NCI-H1417 treated with DMSO at 0.1 percent for 48 hours (cell line): ENCODE measurements at places on chromosomes 12 and 14.

GRCh38 chr12:18564306-18564705 is 173.5 kb downstream of the PLCZ1 start:
- DNase-seq = no peak

GRCh38 chr14:37776791-37777499 is 181.5 kb downstream of the TTC6 start:
- no peak for DNase-seq

- DNase-seq = no peak
Measured at GRCh38 chr14:89616852-89617341, 199.9 kb upstream of the FOXN3 start.

DNA sequence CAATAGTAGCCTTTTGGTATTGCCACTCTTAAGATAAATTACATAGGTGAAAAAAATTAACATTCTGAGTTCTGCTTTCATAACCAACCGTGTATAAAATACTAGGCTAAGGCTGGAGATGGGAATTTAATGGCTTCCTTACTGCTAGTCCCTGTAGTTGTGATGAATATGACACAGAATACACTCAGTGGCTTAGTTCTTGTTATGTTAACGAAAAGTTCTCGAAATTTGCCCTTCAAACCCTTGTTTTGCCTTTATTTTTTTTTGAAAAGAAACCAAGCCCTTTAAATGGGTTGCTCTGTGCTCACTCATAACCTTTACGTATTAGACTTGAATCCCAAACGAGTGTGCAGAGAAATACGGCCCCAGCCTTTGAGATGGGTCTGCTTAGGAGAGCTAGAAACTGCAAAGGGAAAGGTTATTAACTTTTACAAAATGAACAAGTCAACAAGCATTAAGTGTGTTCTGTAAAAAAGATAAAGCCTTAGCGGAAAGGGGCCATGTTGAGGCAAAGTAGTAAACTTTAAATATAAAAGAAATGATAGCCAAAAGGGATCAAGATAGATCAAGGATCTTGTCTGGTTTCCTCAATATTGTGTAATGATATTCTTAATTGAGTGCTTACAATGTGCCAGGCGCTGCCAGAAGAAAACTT is 1.7 kb downstream of the NUDT4 start:
- DNase-seq = no peak

DNA sequence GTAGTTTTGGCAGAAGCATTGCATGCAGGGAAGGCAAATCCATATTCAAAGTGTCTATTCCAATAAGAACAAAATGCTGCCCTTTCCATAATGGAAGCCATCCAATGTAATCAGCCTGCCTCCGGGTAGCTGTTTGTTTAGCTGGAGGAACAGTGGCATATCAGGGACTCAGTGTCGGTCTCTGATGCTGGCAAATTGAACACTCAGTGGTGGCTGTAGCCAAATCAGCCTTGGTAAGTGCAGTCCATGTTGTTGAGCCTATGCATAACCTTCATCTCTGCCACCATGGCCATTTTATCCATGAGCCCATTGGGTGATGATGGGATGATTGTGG is 147.8 kb upstream of the MAX start:
- no peak for DNase-seq

GRCh38 chr12:11838403-11838802 is 188.9 kb downstream of the ETV6 start:
- DNase-seq = no peak

GRCh38 chr14:69891422-69891821 is 12.2 kb downstream of the SMOC1 start:
- no peak for DNase-seq

GRCh38 chr14:70814466-70814865 is 5.2 kb upstream of the MAP3K9 start:
- DNase-seq = no peak

DNA sequence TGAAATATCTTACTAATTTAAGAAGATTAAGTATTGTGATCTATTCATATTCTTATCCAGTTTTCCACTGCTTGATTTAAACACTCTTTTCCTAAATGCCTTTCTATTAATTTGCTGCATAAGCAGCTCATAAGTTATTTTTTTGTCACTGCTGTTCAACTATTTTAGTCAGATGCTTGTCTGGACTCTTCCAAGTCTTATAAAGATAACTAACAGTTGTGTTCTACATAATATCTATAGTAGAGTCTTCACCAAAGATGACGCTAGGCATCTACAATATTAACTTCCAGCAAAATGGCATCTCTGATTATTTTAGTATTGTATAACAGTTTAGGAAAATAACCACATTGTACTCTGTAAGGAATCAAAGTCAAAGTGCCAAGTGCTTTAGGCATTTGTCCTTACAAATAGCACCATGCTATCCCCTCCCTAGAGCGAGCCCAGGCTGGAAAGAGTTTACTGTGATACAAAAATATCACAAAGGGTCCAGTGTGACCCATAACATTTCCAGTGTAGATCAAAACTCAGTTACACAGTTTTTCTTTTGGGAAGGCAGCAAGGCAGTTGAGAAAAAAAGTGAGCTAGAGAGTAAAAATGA is 98.2 kb downstream of the DENND5B start:
- no peak for DNase-seq

DNA sequence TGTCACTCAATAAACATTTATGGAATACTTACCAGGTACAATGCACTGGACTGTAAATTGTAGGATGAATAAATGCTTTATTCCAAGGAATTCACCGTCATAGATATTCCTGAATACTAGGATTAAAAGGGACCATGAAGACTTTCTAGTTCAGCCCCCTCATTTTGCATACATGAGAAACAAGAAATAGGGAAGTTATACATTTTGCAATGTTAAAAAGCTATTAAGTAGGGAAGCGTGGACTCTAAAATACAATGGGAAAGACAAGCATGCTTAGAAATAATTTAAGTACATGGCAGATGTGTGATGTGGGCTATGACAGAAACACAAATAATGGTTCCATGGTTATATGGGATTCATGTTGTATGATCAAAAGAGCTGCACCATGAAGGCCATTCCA is 89.4 kb upstream of the SYT10 start:
- no peak for DNase-seq

GRCh38 chr14:93155667-93156066 is 29.0 kb downstream of the MOAP1 start:
- no peak for DNase-seq

DNA sequence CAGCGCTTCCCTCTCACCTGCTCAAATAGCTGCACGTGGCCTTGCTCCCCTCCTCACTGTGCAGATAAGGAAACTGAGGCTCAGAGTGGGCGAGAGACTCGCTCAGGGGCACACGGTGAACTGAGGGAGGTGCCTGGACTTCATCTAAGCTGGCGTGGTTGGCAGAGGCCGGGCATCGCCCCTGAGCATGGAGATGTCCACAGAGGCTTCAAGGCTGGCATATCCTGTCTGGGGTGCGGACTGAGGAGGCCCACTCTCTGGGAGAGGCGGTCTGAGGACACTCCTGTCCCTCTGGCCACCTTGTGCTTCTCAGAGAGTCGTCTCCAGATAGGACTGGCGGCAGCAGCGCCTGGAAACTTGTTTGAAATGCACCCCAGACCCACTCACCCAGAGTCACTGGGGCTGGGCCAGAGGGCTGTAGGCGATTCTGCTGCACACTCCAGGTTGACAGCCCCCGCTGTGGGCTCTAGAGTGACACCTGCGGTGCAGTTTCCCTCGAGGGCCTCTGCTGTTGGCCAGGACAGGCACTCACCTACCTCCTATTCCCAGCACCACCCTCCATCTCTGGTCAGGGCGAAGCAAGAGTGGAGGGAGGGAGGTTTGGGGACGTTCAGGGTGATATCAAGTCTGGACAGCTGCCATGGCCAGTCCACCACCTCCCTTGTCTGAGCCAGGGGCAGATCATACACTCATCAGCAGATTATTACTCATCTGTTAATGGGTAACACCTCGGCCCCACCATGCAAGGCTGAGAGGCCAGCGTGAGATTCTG is 11.2 kb upstream of the LBHD2 start:
- no peak for DNase-seq
